ENCODE measurements at places on chromosomes 4 and X. TPM values are rescaled to one million over a fixed set of nuclear protein-coding genes. Genes with fewer than 3 reads are reported as not detected.

GRCh38 chr4:78517050-78517652 is 34.4 kb upstream of the ANXA3 start:
- peak; percentile 53 for DNase-seq

GATB gene
- polyA plus RNA-seq: 14.4 TPM

DNA sequence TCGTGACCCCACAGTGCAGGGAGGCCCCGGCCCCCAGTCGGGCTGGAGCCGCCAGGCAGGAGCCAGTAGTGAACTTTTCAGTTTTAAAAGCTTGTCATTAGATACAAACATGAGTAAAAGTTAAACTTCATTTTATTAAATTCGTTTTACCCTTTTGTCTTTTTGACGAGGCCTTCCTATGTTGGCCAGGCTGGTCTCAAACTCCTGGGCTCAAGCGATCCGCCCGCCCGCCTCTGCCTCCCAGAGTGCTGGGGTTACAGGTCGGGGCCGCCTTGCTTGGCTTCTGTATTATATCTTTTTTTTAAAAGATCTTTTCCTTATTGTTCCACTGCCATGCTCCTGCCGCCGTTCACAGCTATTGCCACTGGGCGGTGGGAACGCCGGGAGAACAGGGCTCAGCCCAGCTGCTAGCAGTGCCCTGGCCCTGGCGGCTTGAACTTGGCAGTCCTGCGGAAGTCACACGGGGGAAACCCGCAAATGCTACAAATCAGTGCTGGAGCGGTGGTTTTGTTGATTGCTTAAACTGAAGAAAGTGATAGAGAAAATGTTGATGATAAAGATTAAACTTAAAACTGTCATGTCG is 968 bp upstream of the NELFA start:
- peak; percentile 78 for DNase-seq

- DNase-seq: no peak
Observed at GRCh38 chr4:48896845-48897244, 9.7 kb downstream of the OCIAD2 start.

DNA sequence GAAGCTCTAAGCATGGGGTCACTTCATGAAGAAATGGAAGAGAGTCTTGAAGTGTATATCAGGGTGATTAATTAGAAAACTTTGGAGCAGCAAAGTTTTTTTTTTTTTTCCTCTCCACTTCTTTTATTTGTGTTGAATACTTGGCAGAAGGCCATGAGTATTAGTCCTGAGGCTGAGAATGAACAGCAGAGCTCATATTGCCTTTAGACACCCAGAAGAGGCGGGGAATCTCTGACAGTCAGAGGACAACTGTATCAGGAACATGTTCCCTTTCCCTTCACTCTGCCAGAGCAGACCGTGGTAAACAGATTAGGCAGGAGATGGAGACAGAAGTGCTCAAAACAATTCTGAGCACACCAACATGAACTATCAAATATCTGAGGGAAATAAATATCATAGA is 300.9 kb downstream of the FAM47A start:
- no peak for DNase-seq

DNA sequence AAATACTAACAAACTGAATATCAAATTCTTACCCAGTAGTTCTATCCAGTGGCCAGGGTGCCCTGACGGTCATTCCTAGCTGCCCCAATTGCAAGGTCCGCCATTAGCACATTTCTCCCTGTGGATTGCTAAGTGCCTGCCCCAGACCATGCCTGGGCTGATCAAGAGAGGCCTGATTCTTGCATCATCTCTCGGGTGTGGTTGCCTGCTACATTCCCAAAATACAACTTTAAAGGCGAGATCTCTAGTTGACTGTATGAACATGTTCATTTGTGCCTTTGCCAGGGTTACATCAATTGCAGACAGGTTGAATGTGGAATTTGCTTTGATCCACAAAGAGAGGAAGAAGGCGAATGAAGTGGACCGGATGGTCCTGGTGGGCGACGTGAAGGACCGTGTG is 28.0 kb downstream of the PRPS2 start:
- no peak for DNase-seq

ANKRD37 gene
- 4.2 TPM for polyA plus RNA-seq

REELD1 gene
- not detected for polyA plus RNA-seq
